GM10248 (cell line): ENCODE measurements at places on chromosomes 3 and 15.

DNA sequence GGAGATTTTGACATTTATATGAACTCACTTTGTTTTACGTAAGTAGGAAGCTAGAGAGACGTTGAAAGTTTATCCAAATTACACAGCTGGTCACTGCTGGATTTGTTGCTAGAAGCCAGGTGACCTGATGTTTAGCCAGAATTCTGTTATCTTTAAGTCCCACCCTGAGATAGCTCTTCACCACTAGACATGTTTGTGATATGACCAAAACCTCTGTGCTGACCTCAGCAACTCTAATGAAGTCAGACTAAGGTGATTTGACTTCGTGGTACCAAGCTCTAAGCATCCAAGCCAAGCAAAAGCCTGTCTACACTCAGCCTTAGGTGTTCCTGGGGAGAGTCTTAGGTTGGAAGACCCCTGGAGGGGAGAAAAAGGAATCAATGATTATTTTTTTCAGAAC, 102.4 kb downstream of the ARRDC4 start:
- no peak for DNase-seq

DNA sequence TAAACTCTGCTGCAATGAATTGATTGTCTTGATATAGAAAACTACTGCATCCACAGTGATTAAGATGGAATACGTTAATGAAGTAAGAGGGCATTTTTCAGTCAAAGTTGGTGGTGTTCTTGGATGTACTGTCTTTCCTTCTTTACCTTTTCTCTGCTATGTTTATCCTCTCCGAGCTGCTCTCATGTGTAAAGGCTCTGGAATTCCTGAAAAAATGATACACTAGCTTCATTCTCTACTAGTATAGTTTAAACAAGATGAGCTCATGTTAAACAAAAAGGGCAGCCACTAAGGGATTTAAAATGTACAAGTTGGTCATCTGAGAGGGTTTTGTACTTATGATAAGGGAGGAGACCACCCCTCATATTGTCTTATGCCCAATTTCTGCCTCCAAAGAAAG, 504.6 kb upstream of the NECTIN3 start:
- DNase-seq, result no peak

DNA sequence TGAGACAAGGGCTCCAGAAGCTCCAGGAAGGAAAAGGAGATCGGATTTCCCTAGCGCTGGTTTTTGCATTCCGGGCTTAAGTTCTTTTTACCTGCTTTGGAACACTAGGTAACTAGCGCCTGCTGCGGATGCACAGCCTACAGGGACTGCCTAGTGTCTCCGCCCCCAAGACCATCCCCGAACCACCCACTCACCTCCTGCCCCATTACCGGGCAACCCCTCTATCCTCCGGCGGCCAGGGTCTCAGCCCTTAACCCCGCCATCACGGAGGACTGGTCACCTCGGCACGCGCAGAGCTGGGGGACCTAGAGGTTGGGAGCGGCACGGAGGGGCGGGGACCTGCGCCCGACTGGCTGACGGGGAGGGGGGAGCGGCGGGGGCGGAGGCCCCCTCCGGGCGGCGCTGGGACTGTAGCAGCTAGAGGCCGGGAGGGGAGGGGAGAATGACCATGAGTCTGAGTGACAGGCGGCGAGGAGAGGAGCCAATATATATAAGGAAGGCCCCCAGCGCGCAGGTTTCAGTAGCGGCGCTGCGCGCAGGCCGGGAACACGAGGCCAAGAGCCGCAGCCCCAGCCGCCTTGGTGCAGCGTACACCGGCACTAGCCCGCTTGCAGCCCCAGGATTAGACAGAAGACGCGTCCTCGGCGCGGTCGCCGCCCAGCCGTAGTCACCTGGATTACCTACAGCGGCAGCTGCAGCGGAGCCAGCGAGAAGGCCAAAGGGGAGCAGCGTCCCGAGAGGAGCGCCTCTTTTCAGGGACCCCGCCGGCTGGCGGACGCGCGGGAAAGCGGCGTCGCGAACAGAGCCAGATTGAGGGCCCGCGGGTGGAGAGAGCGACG, at the start of gene DLL4:
TSS of gene DLL4 (plus strand) at position 520 of the 839 bp plus-strand sequence. CDS start 329 bp downstream, outside the sequence.
- DNase-seq, result peak; percentile 63

GRCh38 chr3:188233320-188233719, 79.4 kb downstream of the LPP start:
- DNase-seq, result no peak

- DNase-seq, result no peak
These were observed 160.8 kb downstream of the TUSC7 start for GRCh38 chr3:116870379-116870778.

- no peak for DNase-seq
These were observed 151.7 kb upstream of the IQSEC1 start for GRCh38 chr3:13224967-13225366.

DNA sequence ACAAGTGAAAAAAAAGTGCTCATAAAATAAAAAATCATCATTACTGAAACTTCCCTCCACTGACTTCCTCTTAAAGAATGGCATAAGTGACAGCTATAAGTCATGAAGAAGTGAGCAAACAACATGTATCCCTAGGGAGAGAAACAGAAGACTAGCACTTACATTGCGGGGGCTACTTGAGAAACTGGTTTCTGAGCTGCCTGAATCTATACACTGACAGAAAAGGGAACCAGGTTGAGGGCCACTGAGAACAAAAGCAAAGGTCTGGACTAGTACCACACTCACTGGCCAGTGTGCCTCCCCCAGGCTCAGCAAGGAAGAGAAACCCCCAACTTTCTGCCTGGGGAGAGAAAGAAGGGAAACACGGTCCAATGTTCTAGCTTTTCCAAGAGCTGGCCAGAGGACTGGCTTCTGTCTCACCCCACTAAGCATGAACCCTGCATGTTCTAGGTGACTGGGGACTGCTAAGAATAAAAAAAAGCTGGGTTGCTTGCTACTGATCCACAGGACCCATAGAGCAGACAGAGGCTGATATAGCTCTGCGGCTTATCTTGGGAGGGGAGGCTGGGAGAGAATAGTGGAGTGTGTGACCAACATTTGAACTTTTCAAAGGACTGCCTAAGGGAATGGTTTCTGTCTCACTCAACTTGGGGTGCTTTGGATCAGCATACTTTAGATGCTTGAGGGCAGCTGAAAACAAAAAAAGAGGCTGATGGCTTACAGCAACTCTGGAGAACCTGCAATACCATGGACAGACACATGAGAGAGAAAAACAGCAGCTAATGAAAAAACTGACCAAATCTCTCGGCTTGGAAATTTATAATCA, 8.1 kb downstream of the RAD18 start:
- peak; percentile 53 for DNase-seq

DNA sequence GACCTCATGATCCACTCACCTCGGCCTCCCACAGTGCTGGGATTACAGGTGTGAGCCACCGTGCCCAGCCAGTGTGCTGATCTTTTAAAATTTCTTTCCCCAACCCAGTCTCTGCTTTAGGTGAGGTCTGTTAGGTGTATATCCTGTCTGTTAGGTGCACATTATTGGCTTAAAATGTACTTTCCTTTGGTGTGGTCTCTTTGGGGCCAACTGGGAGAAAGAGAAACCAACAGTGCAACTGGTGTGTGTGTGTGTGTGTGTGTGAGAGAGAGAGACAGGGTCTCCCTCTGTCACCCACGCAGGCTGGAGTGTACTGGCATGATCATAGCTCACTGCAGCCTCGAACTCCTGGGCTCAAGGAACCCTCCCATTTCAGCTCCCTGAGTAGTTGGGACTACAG, 50.3 kb upstream of the GNB5 start:
- DNase-seq, result no peak

- no peak for DNase-seq
These were observed 119.8 kb upstream of the ALDH1A3 start for GRCh38 chr15:100759698-100760356.

DNA sequence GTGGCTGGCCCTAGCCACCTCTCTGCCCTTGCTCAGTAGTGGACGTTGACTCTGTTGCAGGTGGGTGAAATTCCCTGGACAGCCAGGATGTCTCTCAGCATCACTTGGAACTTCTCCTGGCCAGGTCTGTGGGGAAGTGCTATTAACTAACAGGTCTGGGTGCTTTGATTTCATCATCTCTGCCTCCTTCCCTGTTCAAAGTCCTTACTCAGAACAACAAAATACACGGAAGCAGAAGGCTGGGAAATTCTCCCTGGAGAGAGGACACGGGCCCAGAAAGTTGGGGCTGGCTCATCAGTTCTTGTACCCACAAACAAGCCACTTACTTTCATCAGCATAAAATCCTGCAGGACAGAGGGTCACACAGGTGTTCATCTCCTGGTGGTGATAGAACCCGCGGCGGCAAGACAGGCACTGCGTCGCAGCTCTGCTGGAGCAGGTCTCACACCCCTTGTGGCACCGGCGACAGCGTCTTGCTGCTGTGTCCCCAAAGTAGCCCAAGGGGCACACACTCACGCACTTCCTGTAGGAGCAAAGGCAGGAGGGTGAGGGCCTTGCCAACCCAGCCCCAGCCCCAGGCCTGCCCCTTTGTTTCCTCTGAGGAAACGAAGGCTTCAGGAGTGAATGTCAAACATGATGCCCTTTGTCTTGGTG, 29.6 kb upstream of the SNRPA1 start:
- DNase-seq, result no peak

DNA sequence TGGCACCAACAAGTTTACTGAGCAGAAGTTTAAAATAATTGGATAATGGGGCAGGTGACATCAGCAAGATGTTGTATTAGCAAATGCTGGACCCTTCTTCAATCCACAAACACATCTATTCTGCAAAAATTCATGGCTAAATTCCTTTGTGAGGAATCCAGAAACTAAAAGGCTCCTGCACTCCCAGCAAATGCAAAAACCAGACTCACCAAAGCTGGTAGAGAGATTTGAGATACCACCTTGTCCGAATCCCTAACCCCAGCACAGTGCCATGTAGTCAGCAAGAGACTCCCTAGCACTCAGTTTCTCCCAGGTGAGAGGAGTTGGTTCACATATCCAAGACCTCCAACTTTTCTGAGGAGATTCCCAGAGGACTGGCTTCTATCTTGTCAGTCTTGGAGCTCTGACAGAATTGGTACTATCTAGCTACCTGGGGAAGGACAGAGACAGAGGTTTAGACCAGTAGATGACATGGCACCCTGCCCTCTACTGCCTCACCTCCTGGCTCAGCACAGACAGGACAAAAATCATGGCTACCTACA, 21.8 kb downstream of the GREM1 start:
- DNase-seq, result no peak

GRCh38 chr3:110711851-110712516, 359.6 kb upstream of the NECTIN3 start:
- DNase-seq, result no peak

GRCh38 chr15:39362821-39363561, 217.9 kb upstream of the THBS1 start:
- no peak for DNase-seq

DNA sequence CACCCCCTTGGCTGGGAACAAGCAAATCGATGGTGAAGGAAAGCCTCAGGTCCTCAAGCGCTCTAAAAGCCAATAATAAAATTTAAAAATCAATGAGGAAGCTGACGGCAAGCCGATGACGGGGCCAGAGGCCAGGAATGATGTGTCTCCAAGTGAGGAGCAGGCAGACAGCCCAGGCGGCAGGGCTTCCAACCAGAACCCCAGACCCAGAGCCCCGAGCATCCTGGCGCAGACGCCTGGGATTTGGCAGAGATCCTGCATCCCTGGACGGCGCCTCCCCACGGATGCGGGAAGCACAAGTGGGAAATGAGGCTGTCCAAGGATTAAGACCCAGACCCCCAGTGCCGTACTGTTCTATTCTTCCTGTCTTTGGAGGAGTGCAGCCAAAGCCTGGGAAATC, 123.0 kb upstream of the PROK2 start:
- no peak for DNase-seq

- no peak for DNase-seq
These were observed 19.8 kb downstream of the TRPM1 start for GRCh38 chr15:31081588-31082250.

GRCh38 chr3:5613599-5613998, 426.1 kb downstream of the EDEM1 start:
- no peak for DNase-seq

- no peak for DNase-seq
These were observed 656.7 kb upstream of the CCDC54 start for GRCh38 chr3:106720510-106720909.

DNA sequence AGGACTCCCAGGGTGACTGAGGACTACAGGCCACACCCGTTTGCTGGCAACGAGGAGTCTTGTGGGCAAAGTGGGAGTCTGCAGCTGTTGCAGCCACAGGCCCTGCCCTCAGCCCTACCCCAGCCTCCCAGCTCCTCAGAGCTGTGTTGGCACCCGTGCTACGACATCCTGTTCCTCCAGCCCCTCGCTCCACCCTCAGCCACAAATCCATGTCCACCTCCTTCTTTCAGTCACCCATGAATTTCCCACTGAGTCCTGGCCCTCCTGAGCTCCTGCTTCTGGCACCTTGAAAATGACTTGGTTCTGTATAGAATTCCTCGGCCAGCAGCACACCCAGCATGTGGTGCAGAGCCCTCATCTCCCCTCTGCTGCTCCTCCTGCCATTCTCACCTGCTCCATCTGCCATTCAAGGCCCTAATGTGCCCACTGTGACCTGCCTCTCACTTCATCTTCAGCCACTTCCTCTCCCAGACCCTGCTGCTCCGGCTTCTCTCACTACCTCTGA, 20.9 kb upstream of the VILL start:
- no peak for DNase-seq

- no peak for DNase-seq
These were observed 691 bp upstream of the FSIP1 start for GRCh38 chr15:39783244-39783820.

GRCh38 chr15:52207191-52207590, 16.0 kb upstream of the GNB5 start:
- no peak for DNase-seq

DNA sequence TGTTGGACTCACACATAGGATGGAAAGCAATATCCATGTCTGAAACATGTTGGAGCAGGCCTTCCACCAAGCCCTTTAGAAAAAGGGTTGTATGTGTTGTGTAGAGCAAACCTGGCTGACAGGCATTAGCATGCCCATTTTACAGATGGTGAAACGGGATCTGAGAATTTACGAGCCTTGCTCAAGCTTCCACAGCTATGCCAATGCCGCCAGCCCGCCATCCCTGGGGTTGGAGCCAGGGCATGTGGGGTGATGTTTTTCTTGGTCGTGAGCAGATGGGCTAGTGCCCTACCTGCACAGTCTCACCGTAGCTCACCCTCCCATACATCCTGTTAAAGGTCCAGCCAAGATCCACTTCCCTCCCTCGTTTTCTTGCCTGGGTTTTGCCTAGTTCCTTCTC, 97.5 kb upstream of the TLE3 start:
- no peak for DNase-seq

DNA sequence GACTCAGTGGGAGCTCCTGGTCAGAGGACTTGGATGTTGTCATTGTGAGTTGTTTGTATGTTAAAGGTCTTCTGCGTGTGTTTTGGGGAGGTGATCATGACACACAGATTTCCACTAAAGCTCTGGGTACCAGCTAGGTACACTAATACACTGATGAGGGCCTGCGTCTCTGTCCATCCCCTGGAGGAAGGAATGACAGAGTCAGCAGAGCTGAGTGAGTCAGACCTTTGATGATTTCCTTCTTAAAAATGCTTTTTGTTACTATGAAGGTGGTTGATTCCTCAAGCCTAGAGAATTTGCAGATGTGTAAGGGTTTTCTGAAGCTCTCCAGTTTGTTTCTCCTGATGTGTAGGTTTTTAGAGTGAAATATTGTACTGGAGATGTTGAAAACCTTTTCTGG, 424.1 kb upstream of the TPM1 start:
- no peak for DNase-seq

- no peak for DNase-seq
These were observed 92.3 kb downstream of the FOXP1 start for GRCh38 chr3:71491154-71491752.
